ENCODE measurements at places on chromosomes 13 and 19.

DNA sequence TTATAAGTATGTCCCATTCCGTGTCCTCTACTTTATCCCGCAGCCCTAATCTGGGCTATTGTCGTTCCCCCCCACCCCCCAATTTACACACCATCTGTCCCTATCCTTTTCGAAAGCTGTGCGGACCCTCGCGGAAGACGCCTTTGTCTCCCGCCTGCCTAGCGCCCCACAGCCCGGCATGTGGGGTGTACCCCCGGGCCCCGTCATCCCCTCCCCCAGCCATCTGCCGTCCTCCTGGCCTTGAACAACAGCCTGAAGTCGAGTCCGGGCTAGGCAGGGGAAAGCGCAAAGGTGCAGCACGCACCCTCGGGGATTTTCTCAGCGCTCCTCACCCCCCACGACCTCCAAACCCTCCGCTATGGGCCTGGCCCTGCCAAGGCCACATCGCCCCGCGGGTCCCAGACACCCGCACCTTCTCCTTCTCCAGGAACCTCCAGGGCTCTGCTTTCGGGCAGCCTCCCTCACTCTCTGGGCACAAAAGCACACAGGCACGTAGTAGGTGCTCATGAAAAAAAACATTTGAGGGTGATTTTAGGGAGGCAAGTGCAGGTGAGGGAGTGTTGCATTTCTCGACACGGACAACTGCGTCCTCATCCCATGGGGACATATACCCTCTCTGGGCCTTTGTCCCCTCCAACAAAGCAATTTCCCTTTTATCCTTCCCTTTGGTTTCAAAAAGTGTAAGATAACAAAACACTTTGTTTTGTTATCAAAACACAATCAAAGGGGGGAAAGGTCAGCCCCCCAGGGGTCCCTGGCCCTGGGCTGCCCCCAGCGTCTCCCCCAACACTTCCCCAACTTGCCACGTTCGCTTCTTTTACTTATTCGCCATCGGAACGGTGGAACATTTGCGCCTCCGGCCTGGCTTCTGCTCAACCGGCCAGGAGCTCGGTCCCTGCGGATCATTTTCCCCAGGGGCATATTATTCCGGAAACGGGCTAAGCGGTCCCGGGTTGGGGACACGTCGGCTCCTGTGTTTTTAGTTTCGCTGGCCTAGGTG is 16.4 kb downstream of the CCDC124 start:
- no peak for DNase-seq

DNA sequence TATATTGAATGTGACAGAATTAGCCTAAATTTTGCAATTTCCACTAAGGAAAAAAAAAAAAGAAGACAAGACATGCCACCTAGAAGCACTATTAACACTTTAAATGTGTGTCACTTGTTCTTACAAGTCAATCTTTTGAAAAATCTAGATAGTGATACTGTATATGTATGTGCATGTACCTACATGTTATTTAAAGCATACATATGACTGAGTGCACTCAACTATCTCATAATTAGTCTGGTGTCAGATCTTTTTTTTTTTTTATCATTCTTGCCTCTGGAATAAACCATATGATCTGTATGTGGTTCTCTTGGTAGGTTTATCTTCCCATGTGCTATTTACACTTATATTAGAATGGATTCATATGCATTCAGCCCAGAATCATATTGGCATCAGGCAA is 62.3 kb downstream of the FOXO1 start:
- DNase-seq: no peak

DNA sequence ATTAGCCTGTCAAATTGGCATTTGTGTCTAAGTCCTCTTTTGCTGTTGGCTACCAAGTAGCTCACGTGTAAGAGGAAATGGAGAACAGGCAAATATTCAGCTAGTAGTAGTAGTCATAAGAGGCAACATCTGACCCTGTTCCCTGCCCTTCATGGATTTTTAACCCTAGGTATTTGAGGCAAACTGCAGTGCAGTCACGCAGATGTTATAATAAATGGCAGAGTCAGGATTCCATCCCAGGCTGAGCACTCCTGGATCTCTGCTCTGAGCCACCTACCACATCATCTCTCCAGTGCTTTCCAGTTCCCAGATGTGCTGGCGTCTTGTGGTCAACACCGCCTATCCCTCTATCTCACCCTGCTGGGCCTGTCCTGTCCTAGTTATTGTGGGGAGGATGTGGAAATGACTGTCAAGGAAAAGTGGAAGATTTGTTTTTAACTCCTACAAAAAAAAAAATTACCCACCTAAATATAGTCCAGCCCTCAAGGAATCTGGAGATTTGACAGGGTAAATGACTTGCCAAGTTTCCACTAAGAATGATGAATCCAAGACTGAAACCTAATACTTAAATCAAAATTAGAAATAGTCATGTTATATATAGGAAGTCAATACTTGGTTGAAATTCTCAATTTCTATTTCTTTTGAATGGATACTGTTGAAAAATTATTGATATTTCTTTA is 322.9 kb downstream of the GPC6 start:
- no peak for DNase-seq

- no peak for DNase-seq
These were observed 1078.9 kb downstream of the SLITRK1 start for GRCh38 chr13:82803341-82803740.

DNA sequence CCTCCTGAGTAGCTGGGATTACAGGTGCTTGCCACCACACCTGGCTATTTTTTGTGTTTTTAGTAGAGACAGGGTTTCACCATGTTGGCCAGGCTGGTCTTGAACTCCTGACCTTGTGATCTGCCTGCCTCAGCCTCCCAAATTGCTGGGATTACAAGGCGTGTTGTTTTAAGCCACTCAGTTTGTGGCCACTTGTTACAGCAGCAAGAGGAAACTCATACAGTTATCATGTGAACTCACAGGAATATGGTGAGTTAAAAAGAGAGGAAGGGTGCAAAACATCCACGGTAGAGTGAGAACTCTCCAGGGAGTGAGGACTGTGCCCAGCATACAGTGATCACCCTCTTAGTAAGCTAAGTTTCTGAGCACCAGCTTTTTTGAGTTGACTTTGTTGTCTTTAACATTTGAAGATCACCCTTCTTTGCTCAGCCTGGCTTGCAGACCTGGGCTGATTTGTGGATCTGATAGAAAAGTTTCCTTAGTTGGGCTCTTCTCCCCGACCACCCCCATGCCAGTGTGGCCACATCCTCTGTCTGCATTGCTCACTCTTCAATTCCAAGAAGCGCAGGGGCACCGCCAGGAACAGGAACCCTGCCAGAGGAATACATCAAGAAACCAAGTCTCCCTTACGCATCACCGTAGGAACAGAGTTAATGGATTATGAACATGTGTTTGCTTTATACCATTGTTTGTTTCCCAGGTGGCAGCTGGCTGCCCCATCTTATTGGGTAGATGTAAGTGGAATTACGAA is 16.0 kb downstream of the ALOX5AP start:
- DNase-seq: no peak

DNA sequence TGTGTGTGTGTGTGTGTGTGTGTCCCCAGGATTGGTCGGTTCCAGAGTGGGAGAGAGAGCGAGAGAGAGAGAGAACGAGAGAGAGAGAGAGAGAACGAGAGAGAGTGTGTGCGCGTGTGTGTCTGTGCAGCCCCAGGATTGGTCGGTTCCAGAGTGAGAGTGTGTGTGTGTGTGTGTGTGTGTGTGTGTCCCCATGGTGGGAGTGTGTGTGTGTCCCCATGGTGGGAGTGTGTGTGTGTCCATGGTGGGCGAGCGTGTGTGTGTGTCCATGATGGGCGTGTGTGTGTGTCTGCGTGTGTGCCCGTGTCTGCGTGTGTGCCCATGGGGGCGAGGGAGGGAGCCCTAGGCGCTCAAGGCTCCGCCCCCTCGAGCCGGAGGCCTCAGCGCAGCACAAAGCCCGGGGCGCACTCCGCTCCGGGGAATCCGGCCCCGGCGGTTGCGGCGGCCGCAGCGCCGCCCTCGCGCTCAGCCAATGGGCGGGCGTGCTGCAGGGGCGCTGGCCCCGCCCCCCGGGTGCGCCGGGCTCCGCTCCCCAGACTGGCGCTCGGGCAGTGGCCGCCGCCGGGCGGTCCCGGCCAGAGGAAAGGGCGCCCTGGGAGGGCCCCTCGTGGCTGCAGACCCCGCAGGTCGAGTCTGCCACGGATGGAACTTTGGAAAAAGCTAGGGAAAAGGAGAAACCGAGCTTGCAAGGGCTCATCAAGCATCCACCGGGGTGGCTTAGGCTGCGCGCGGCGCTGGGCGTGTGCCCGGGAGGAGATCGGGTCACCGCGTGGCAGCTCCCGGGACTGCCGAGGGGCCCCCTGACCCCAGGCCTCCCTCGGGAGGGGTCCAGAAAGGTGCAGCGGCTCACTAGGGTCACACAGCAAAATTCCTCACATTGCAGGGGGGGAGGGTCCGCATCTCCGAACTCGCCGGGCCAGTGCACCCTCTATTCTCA is 96.2 kb downstream of the INSR start:
- DNase-seq: peak; percentile 91

DNA sequence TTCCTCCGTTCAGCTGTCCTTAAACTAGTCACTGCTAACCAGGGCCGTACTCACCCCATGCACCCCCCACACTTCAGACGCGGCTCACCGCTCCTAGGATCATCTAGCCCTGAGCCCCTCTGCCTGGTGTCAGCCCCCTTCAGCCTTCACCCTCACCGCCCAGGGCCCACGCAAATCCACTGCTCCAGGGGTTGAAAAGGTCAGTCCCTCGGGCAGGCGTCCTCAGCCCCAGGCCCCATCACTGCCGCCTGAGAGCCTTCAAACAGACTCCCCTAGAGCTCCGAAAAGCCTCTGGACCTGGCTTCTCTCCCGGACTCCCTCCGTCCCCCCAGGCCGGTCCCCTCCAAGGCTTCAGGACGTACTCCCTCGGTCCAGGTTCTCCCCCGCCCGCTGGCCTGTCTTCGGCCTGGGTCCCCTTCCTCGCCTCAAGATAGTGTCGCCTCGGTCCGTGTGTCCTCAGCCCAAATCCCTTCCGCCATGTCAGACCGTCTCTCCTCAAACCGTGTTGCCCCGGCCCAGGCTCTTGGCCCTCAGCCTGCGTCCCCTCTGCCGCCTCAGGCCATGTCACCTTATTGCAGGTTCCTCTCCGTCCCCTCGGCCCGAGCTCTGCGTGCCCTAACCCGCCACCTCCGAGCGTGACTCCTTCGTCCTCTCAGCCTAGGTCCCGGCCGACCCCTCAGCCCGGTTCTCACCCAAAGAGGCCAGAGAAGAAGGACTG is 553 bp downstream of the NAPA start:
- no peak for DNase-seq

DNA sequence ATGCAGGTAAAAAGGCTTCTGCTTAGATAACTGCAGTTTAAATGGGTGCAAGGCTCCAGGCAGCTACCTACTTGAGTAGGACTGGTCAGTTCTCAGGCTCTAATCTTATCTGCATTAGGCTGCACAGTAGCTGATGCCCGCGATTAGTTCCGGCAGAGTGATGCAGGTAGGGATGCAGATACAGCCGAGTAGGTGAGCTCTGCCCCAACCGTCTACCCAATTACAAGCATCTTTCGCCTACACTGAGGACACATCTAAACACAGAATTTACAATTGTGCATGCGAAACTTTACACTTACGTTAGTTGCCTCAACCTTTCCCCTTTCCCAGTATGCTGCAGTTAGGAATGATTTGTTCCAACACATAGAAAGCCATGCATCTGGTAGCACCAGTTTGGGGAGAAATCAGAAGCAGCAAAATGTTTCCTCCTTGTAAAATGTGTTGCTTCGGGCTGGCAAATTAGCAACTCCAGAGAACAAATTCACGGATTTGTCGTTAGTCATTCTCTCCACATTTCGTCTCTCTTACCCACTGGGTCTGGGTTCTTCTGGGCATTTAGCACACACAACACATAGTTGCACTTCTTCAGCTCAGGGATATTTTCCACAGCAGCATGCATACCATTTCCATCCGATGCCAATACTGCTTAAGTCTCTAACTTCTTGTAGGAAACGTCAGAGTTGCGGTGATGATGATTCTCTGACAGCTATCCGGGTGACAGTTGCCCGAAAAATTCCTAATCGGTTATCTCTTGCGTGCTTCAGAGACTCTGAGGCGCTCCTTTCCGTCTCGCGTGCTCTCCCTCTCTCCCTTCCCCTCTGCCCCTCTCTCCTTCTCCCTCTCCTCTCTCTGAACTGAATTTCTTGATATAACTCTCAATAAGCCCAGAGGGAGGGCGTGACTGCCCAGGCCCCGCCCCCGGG is at the start of gene PCDH9:
PCDH9 (minus strand) TSS at position 856 of the 923 bp plus-strand sequence. CDS start 1,896 bp downstream, outside the sequence.
- DNase-seq: no peak

DNA sequence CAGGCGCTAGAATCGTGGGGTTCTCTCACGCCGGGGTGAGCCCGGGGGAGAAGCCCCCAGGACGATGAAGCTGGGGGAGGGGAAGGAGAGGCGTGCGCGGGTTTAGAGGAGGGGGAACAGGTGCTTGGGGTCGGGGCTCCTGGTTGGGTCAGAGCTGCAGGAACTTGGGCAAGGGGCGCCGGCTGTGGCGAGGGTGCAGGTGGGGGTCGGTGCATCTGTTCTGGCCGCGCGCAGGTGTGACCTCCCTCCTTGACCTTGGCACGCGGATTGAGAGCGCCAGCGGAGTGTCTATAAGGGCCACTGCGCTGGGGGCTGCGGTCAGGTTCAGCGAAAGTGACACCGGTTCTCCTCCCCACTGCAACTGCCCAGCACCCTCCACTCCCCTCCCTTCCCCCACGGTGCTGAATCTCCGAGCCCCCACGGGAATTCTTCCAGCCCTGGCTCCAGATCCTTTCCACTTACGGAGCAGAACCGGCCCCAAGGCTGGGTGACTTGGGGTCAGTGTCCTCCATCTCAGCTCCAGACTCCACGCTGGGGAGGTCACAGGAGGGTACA is 618 bp downstream of the TMEM38A start:
- no peak for DNase-seq

DNA sequence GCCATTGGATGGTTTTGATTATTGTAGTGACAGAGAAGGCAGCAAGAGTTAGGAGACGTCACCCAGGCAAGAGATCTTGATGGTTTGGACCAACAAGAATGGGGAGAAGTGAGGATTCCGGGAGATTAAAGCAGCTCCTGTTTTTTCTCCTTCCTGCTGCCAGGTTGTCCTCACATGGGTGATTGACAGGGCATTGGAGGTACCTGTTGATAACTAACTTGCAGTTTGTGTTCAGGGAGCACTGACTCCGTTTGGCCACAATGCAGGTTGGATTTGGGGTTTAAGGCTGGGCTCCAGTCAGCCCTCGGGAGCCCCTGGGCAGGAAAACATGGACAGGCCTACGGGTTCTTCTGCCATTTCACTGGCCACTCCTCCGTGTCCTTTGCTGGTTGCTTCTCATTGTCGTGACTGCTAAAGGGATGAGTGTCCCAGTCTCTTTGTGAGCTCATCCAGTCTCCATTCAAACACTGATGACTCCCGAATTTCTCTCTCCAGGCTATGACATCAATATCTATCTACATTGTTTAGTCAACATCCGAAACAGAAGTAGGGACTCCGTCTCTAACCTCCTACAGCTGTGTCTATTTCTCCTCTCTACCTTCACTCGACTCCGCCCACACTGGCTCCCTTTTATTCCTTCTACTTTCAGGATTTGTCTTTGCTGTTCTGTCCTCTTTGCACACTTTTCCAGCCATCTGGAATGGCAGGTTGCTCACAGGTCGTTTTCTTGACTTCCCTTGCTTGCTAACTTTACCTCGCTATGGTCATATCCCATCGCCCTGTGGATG is 1.3 kb upstream of the PTOV1 start:
- no peak for DNase-seq

All from CD4-positive, alpha-beta T cell treated with Interleukin-2 at 100 ng/mL for 4 hours (primary cell).